HT1080 (cell line): ENCODE measurements at places on chromosomes 5 and 9.

DNA sequence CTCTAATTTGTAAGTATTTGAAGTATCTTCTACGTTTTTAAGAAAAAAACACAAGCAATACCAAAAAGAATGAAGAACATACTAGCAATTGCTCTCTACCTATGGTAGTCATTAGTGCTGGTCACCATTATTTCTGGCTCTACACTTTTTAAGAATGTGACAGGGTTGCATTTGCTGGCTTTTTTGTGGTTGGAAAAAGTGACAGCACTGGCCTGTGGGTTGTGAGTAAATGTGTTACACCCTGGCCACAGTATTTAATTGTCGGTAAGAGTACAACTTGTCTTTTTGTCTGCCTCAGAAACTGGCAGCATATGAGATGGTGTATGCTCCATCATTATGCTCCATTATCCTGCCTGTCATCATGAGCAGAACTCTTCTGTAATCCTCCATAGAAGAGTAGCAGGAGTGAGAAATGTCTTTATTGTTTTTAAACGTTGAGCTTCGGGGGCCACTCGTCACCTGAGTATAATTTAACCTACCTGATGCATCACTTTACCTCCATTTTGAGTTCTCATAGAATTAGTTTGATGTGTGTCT is 449.8 kb downstream of the ISL1 start:
- DNase-seq, result no peak

DNA sequence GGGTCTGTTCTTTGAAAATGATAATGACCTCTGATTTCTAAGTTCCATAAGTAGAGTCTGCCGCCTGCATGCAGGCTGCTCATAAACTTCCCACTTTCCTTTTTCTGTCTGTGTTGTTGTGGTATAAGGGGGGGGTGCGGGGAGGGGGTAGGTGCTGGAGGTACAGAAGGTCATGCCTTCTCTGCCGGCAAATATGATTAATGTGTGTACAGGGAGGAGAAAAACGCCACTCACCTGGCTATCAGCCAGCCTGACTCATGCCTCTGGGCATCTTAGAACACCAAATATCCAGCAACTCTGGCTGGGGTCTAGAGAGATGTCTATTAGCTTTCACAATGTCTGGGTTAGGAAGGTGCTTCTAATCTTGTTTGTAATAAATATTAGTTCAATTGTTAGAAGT is 128.3 kb downstream of the EFNA5 start:
- peak; percentile 97 for DNase-seq

DNA sequence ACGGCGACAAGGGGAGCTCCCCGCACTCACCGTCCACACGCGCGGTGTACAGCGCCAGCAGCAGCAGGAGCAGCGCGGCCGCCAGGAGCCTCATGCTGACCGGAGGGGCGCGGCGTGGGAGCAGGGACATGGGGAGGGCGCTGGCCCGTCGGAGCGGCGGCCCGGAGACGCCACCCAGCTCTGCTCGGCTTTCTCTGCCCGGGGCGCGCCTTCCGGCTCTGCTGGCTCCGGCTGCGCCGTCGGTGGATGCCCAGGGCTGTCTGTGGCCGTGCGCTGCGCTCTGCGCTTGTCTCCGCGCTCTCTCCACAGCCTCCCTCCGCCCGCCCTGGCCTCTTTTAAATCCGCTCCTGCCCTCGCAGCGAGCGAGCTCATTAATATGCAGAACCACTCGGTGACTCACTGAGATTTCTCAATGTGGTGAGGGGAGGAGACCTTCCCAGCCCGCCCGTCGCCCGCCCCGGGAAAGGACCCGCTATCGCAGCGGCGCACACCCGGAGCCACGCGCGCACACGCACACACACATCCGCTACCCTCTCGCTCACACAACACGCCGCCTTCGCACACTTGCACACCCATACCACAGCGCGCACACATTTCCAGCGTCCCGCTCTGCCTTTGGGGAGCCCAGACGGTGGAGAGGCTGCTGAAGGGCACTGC is at the start of gene CXCL14:
Gene CXCL14 (minus strand): TSS at position 307 of the 657 bp plus-strand sequence. CDS start 213 bp downstream, at position 94.
- DNase-seq, result no peak

GRCh38 chr9:8679371-8679822 is 879.8 kb upstream of the DMAC1 start:
- DNase-seq, result no peak

GRCh38 chr5:170747851-170748250 is 35.7 kb upstream of the GABRP start:
- peak; percentile 11 for DNase-seq

DNA sequence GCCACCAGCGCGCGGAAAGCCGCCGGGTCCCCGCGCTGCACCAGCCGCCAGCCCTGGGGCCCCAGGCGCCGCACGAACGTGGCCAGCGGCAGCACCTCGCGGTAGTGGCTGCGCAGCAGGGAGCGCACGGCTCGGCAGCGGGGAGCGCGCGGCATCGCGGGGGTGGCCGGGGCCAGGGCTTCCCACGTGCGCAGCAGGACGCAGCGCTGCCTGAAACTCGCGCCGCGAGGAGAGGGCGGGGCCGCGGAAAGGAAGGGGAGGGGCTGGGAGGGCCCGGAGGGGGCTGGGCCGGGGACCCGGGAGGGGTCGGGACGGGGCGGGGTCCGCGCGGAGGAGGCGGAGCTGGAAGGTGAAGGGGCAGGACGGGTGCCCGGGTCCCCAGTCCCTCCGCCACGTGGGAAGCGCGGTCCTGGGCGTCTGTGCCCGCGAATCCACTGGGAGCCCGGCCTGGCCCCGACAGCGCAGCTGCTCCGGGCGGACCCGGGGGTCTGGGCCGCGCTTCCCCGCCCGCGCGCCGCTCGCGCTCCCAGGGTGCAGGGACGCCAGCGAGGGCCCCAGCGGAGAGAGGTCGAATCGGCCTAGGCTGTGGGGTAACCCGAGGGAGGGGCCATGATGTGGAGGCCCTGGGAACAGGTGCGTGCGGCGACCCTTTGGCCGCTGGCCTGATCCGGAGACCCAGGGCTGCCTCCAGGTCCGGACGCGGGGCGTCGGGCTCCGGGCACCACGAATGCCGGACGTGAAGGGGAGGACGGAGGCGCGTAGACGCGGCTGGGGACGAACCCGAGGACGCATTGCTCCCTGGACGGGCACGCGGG is at the start of gene TERT:
Gene TERT (minus strand): TSS at position 234 of the 815 bp plus-strand sequence. CDS start 79 bp downstream, at position 155.
- DNase-seq, result peak; percentile 58

GRCh38 chr5:135127439-135128240 is 93.6 kb upstream of the PITX1 start:
- DNase-seq, result peak; percentile 89

GRCh38 chr5:96993760-96994159 is 57.9 kb downstream of the LNPEP start:
- DNase-seq, result no peak

GRCh38 chr9:72383978-72384709 is 19.1 kb upstream of the ZFAND5 start:
- DNase-seq, result peak; percentile 87

- no peak for DNase-seq
Observed at GRCh38 chr9:73059247-73059646, 92.4 kb upstream of the ANXA1 start.

GRCh38 chr5:160452795-160453194 is 31.1 kb downstream of the PTTG1 start:
- DNase-seq, result no peak

- no peak for DNase-seq
Observed at GRCh38 chr5:139180850-139181249, 17.3 kb downstream of the SIL1 start.

DNA sequence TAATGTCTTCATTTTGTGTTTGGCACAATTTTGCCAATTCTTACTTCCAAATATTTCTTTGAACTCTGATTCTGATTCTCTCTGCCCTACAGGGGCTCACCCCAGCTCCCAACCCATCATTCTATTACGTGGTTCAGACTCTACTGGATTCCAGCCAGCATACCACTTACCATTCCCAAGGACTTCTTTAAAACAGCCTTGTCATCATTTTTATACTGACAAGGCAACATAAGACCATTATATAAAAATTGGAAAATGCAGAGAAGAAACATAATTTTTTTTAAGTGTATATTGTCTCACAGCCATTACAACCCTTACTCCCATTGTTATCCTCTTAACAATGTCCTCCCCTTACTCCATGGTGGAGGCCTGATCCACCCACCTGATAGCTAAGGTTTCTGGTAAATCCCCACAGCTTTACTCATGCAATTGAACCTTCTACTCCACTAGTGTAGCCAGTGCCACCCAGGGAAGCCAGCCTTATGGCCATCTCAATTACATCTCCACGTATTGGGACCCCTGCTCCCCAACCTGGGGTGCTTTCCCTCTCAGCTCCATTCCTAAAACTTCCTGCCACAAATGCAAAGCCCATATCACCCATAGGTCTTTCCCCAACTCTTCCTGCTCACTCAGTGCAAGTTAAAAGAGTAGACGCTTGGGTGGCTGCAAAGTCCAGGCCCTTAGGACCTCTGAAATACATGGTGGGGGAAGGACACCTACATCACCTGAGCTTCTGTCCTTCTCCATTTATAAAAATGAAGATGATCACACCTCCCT is 19.1 kb downstream of the UGT3A2 start:
- no peak for DNase-seq

DNA sequence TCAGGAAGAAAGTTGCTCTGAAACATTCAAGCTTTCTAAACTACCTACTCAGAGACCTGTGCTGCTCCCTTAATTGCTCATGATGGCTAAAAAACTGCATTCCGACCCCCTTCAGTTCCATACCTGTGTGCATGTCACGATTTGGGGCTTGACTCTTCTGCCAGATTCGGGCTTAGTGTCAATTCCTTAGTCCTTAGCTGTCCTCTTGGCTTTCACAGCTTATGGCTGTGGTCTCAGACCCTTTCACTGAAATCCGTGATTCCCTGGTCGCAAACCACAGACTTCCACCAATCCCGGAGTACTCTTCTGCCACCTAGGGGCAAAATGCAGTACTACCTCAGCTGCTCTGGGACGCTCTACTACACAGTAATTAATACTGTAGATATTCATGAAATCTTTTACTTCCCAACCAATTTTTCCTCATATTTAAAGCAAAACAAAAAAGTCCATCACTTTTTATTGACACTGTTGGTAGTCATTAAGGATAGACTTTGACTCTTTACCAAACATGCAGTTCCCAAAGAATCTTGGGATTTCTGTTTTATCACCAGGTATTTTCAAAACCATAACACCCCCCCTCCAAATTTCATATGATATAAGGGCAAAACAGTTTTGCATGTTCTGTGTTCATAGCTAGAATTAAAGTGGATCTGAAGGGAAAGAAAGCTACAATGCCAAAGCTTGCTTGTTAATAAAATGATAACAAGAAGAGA is 617.4 kb downstream of the SLCO4C1 start:
- DNase-seq, result peak; percentile 50

DNA sequence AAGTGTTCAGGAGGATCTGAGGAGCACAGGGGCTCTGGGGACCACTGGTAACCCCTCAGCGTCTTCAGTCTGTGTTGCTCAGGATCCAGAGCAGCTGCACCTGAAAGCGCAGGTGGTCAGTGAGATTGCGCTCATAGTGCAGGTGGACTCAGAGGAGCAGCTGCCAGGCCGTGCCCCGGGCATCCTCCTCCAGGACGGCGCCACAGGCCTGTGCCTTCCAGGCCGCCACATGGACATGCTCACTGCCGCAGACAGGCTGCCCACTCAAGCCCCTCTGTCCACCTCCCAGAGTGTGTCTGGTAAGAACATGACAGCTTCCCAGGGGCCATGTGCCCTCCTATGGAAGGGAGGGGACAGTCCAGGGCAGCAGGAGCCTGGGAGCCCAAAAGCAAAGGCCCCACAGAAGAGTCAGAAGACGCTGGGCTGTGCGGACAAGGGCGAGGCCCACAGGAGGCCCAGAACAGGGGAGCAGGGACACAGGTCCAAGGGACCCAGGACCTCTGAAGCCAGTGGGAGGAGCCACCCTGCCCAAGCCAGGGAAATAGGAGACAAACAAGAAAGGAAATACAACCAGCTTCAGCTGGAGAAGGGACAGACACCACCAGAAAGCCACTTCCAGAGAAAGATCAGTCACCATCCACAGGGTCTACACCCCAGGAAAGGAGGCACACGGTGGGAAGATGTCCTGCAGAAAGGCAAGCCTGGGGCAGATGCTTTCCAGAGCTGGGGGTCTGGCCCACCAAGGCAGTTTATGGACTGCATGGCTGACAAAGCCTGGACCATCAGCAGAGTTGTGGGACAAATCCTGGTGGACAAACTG is 5.2 kb downstream of the SPATA31E1 start:
- no peak for DNase-seq

- peak; percentile 85 for DNase-seq
Observed at GRCh38 chr9:74025402-74025925, 471.7 kb upstream of the RORB start.

DNA sequence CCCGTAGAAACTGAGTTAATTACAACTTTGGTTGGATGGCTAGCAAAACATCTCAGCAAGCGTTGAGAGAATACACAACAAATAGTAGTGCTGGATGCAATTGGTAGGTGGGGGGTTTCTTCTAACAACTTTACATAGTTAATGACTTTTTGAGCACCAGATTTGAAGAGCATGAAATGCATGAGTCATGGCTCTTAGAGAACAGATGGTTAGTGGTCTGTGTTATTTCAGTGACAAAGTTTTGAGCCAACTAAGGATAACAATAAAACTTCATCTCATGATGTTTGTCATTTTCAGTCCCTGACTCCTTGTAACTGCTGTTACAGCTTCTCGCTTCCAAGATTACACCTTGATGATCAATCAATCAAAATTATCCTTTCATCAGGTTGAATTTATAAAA is 399.0 kb upstream of the BRINP1 start:
- DNase-seq, result no peak

DNA sequence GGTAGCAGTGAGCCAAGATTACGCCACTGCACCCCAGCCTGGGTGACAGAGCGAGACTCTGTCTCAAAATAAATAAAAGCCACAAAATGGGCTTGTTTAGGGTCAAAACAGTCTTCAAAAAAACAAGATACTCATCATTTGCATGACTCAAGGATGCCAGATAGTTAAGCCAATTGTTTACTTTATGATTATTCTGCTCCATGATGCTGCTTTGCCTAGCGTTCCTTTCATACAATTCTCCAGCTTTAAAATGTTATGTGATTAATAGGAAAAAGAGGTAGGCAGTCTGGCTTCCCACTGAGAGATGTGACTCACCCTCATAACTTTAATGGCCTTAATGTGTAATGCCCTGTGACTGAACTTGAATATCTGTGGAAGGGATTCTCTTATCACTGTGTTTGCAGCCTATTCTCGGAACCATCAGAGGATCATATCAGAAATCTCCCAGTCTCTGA is 364.6 kb upstream of the TRPC7 start:
- peak; percentile 67 for DNase-seq

DNA sequence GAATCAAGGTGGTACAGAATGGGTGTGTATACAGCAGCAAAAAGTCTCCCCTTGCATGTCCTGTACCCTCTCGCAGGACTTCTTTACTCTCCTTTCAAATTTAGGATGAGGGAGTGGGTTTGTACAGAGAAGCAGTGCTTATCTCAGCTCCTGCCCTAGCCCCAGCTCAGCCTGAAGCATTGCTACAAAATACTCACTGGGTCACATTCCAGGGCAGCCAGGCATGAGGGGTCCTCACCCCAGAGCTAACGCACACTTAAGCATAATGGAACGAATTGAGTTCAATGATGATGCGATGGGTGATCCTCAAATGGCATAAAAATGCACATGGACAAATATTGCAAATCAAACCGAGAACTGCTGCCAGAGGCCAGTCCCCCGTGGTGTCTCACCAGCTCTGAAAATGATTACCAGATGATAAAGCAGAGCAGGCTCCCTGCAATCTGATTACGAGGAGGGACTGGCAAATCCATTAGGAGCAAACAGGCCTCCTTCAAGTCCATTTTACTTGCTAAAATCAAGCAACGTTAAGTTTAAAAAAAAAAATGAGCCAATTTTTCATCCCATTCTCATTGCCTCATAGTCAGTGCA is 231.6 kb upstream of the TAS2R1 start:
- no peak for DNase-seq
